NCI-H748 treated with DMSO at 0.1 percent for 48 hours (cell line): ENCODE measurements at places on chromosomes 5 and 9.

GRCh38 chr9:108860354-108860753 lies 1.7 kb upstream of the ACTL7A start:
- DNase-seq: no peak

DNA sequence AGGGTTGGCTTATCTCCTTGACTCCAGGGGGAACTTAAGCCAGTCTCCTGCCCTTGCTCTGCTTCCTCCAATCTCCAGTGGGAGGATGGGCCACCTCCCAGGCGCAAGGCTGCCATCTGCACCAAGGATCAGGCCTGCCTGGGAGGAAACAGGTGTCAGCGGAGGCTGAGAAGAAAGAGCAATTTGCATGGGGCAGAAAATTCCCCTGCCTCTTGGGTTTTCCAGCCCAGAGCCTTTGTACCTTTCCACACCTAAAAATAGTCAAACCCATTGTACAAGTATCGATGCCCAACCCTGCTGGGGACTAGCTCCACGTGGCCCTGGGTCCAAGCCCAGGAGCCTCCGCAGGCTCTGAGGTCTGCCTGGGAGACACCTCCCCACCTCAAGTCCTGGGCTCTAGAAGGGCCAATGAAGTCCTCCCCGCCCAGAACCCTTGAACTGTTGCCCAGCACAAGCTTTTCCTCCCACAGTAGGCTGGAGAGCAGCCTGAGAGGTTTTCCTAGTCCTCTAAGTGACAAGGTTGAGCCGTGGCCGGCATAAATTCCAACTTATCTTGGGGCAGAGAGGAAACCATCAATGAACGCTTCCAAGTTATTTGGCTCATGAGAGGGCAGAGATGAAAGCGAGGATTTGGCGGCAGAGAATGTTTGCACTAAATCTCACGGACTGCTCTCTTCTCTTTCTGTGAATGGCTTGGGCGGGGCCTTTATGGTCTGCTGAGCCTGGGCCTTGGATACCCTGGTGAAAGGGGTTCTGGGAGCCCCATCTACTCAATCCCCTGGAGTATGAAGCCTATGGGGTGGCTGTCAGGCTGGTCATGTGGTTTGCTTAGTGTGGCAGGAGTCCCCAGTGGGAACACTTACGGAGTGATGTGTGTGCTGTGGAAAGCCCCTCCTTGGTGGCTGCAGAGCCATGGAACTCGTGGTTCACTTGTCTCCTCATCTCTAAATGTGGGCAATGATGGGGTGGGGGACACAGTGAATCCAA lies 15.6 kb downstream of the JADE2 start:
- DNase-seq: no peak

- no peak for DNase-seq
Observed at GRCh38 chr5:95927927-95928723, 33.5 kb downstream of the ELL2 start.

DNA sequence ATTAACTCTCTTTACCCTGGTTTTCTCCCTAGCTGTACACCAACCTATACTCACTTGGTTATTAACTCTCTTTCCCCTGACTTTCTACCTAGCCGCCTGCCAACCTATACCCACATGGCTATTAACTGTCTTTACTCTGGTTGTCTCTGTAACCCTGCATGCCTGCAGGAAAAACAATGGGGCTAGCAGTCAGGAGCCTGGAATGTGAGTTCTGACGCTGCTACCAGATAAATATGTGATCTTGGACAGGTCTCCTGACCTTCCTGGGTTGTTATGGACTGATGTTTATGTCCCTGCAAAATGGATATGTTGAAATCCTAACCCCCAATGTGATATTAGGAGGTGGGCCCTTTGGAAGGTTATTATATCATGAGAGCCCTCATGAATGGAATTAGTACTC lies 119.2 kb downstream of the SMARCA2 start:
- no peak for DNase-seq

DNA sequence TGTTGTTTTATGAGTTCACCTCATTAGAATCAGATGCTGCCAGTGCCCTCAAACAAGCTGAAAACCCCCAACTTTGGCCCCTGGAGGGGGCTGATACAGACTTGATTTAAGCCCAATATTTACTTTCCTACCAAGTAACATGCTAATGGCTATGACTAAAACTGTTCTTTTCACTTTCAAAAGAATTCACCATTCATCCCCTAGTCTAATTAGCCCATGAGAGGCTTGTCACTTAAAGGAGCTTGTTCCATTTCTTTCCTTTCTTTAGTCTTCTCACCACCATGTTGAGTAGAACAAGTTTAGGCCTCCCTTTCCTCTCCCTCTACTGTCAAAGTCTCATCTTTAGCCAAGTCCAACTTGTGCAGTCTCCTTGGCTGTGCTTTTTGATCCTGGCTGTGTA lies 50.4 kb downstream of the EPB41L4B start:
- DNase-seq: no peak

GRCh38 chr9:14383294-14383693 lies 69.4 kb upstream of the NFIB start:
- DNase-seq: no peak

- no peak for DNase-seq
Observed at GRCh38 chr9:28101509-28101908, 528.2 kb upstream of the C9orf72 start.
